Glomerular endothelial cell (primary cell): ENCODE measurements at places on chromosomes 16 and 17. TPM values are rescaled to one million over a fixed set of nuclear protein-coding genes. Genes with fewer than 3 reads are reported as not detected.

DNA sequence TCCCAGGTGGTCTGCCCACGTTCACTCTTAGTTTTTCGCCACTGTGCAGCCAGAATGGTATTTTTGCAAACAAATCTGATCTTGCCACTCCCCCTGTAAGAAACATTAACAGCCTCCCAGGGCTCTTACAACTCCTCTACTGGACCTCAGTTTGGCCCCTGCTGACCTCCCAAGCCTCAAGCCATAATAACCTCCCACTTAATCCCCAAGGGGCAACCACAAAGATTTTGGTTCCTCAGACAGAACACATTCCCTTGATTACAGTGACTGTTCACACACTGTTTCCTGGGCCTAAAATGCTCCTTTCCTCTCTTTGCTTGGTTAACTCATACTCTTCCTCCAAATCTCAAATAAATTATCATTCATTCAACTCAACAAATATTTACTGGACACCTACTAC, 21.5 kb upstream of the CD300E start:
- no peak for DNase-seq

DNA sequence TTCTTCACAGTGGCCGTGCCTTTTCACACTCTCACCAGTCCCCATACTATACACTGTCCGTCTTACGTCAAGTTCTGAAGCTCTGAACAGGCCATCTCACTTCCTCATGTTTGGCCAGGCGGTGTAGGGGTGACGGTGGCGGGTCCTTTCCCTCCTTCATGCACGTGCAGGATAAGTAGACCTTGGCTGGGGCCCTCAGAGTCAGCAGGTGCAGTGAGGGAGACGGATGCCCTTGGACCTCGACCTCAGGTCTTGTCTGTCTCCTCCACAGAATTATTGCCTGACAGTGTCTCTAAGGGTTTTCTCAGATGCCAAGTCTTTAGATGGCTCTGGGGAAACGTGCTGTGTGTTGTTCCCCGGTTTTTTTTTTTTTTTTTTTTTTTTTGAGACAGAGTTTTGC, 37.6 kb downstream of the RAB11FIP3 start:
- DNase-seq, result no peak

GID4 gene
- total RNA-seq, result 12.4 and 17.9 TPM in 2 replicates

DNA sequence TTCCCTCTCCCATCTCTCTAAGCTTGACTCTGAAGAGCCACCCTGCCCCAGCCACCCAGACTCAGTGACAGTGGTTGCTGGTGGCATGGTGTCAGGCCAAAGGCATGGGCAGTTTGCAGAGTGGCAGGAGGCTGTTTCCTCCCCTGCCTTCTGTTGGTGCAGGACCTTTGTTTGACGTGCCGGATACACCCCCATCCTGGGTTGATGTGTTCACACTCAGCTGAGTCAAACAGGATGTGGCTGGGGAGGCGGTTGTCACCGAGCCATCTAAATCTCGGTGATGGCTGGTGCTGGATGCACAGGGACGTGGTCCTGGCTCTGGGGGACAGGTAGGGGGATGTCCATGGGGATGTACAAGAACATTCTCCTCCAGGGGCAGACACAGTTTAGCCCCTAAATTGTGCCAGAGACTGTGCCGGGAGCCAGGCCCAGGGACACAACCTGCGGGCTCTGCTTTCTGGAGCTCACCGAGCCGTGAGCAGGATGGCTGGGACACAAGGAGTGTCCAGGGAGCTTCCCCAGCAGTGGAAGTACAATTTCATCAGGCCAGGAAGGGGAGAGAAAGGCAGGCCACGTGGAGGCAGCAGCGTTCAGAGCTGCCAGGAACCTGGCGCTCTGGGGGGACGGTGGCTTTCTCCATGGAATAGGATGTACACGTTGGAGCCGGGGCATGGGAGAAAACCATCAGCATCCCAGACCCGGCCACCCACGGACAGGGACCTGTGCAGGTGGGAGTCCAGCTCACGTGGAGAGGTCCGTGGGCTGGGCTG, 264.2 kb downstream of the SEC14L1 start:
- DNase-seq, result peak; percentile 33

RNFT1 gene
- total RNA-seq, result 10.4 and 17.0 TPM in 2 replicates

- DNase-seq, result no peak
These were observed 114.3 kb downstream of the ABCC1 start for GRCh38 chr16:16063683-16064082.

DNA sequence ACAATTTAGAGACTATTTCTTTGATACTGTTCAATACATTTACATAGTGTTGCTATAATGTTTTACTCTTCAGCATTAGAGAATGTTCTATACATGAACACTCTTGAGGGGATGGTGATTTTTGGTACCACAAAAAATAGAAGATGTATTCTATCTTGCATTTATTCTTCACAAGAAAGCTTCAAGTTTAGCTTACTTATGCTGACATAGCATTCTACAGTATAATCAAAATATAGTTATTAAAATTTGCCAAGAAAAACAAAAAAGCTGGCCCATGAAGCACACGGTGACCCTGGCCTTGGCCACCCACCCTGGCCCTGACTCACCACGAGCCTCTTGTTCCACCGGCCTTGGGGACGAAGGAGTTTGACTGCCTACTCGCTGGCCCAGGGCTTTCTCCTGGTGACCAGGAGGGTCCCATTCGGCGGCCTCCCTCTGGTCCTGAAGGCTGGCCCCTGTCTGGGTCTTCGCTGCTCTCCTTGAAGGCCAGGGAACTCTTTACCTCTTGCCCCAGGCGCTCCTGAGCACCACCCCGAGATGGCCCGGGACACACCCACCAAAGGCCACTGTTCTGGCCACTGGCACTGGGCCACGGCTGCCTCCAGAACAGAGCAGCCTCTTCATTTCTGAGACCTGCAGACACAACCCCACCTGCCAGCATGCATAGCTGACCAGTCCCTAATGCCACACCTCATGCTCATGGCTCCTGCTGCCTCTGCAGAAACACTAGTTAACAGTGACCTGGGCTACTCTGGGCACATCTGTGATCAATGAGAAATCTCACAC, 22.5 kb upstream of the ICAM2 start:
- DNase-seq, result no peak

DNA sequence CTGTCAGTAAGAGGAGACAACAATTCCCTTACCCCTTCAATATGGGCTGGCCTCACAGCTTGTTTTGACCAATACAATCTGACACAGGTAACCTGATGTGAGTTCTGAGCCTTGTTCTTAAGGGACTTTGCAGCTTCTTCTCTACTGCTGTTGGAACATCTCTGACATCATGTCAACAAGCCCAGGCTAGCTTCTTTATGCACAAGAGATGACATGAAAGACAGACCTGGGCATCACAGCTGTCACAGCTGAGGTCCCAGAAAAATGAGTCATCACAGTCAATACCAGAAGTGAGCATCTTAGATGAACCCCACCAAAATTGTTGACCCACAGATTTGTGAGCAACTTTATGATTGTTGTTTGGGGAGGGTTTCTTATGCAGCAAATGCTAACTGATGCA, 431.7 kb upstream of the PSMD7 start:
- DNase-seq, result no peak

DNA sequence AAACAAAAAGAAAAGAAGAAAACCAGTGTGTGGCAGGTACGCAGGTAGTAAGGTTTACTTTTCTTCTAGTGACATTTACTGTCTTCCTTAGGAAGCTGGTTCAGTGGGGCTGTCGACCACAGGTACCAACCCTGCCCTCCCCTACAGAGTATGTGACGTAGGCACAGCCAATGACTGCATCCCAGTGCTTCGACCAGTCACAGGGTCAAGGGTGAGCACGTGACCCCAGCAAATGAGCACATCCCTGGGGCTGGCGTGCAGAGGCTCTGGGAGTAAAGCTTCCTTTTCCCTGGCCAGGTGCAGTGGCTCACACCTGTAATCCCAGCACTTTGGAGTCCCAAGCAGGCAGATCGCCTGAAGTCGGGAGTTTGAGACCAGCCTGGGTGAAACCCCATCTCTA, 38.9 kb upstream of the PLCG2 start:
- no peak for DNase-seq

DNA sequence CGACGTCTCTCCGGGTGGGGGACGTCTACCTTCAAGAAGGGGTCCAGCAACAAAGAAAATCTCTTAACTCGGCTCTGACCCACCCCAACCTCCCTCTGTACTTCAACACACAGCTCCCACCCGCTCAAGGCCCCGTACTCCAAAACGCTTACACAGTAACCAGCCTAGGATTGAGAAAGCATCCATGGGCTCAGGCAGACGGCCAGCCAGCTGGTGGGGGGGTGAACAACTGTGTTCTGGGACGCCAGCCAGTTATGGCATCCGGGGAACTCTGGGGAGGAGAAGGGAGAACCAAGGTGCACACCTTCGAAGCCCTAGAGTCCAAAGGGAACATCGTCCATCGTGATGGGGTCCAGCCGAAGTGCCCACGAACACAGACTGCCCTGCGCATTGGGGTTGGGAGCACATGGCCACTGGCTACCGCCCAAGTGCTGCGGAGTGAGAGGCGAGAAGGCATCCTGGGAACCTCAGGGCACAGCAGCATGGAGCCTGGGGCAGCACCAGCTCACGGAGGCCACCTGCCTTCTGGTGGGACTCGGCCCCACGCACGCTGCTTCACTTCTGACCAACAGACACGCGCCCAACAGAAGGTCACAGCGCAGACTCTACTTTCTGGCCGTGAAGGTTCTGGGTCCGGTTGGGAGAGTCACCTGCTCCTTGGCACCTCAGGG, 14.3 kb downstream of the SLC16A3 start:
- DNase-seq, result no peak

GRCh38 chr16:80583466-80583865, 42.7 kb downstream of the DYNLRB2 start:
- no peak for DNase-seq

- no peak for DNase-seq
These were observed 19.3 kb downstream of the PHKB start for GRCh38 chr16:47480410-47480809.

DNA sequence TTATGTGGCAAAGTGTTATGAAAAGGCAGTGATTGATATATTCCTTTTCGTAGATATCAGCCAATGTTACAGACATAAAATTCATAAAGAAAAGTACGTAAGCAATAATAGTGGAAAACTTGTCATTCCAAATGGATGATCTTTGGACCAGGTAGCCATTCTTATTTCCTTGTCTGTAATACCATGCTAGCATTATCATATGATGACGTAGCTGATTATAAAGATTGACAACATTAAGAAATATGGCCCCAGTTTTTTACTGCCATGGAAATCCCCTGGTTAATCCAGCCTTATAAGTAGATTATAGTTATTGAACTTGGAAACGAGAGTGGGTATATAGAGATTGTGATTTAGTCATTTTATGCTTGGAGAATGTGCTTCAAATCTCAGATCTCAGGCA, 8.8 kb downstream of the TANC2 start:
- no peak for DNase-seq

- DNase-seq, result no peak
These were observed 3.0 kb downstream of the NGFR start for GRCh38 chr17:49498029-49498615.

GRCh38 chr16:1432388-1433262, 1.7 kb downstream of the PERCC1 start:
- DNase-seq, result no peak

- DNase-seq, result no peak
These were observed 64.4 kb downstream of the EFCAB5 start for GRCh38 chr17:30005709-30006320.

YPEL2 gene
- 41.3 and 76.7 TPM in 2 replicates for total RNA-seq

GRCh38 chr16:50185005-50185505, 31.9 kb downstream of the TENT4B start:
- no peak for DNase-seq

- no peak for DNase-seq
These were observed 651.8 kb downstream of the CDH11 start for GRCh38 chr16:64469906-64470702.
